ENCODE measurements at places on chromosomes 1 and 21.
A peak's percentile ranks its signal among the peaks of the same experiment; 100 is the strongest.

DNA sequence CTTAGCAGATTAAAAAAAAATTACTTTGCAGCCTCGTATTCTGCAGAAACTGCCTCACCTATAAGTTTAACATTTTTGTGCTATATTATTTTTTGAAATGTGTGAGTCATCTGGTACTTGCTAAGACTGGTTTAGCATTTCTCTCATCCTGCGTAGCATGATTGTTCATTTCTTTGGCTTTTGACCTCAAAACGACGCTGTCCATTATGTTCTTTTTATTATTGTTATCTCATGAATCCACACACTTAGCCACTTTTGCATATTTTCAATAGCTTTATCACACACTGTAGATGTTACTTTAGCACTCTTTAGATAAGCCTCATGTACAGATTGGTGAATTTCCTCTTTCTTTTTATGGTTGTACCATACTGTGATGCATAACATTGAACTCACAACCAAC, 1004.9 kb upstream of the NCAM2 start:
- no peak for DNase-seq

GRCh38 chr21:44805859-44806258, 4.2 kb upstream of the UBE2G2 start:
- DNase-seq, result no peak

- DNase-seq, result no peak
Measured at GRCh38 chr21:26973226-26973625, 6.3 kb upstream of the ADAMTS5 start.

DNA sequence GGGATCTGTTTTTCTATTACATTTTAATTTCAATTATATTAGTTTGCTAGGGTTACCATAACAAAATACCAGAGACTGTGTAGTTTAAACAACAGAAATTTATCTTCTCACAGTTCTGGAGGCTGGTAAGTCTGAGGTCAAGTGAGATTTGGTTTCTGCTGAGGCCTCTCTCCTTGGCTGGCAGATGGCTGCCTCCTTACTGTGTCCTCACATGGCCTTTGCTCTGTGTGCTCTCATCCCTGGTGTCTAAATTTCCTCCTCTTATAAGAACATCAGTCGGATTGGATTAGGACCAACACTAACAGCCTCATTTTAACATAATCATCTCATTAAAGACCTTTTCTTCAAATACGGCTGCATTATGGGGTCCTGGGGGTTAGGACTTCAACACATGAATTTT, 195.2 kb upstream of the CHODL start:
- no peak for DNase-seq

GRCh38 chr1:221089273-221089672, 210.0 kb downstream of the HLX start:
- no peak for DNase-seq

GRCh38 chr21:36959020-36959835, 7.2 kb downstream of the HLCS start:
- no peak for DNase-seq

DNA sequence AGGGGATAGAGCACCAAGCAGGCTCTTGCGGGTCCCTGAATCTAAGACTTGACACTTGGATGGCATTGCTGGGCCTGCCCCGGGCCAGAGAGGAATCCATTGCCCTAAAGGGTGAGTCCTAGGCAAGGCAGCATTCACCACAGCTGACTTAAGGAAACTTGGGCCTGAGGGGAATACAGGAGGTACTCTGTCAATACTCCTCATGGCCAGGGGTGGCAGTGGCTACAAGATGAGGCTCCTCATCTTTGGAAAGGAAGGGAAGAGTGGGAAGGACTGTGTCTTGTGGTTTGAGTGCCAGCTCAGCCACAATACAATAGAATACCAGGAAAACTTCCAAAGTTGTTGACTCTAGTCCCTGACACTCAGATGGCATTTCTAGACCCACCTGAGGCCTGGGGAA, 5.1 kb downstream of the KRTAP22-1 start:
- no peak for DNase-seq

DNA sequence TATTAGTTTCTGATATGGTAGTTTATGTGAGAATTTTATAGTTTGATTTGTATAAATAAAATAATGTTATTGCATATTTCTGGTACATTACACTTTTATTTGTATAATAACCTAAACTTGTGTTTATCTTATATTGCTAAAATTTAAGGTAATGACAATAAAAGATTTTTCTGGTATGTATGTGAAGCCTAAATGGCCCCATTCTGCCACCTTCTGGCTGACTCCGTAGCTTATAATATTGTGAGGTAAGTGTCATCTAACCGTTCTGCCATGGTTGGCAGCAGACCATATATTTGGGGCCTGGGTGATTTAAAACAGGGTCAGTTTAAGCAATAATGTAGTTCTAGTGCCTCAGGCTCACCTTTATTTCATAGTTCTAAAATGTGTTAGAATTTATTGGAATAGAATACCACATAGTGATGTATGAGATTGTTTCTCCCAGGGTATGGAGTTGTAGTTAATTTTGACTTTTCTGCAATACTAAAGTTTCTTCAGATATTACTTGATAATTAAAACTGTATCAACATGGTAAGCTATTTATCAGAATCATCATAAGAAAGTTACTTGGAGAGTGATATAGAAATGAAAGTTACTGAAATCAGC, 21.2 kb upstream of the PRKACB start:
- peak; percentile 16 for DNase-seq

DNA sequence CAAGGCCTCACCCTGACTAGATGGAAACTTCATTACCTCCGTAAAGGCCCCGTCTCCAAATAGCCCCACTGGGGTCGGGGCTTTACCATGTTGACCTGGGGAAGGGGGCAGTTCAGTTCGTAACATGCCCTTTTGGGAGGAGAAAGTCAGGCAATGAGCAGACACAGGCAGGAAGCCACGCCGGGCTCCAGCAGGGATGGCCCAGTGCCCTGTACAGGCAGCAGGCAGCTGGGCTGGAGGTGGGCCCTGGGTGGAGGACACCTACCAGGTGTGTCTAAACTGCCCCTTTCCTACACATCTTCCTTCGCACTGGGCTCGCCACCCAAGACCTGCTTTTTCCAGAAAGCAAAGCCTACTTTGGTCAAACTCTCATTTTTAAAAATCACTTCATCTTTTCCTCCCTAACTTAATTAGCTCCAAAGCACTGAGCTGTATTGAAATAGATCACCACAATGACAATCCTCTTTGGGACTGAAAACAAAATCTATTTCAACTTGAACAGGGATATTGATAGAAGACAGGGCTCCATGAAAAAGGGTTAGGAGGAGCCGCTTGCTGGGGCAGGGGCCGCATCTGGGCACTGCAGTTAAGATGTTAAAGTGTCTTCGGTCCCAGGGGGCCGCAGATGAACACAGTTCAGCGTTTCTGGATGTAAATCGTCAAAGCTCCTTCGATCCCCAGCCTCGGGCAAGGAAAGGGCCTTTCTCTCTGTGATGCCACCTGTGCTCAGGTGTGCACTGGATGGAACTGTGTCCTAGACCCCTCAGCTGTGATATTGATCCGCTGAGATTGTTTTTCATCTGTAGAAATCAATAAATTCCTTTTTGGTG, 104.6 kb downstream of the PDE9A start:
- no peak for DNase-seq

GRCh38 chr1:62993844-62994243, 209.9 kb downstream of the ATG4C start:
- no peak for DNase-seq

DNA sequence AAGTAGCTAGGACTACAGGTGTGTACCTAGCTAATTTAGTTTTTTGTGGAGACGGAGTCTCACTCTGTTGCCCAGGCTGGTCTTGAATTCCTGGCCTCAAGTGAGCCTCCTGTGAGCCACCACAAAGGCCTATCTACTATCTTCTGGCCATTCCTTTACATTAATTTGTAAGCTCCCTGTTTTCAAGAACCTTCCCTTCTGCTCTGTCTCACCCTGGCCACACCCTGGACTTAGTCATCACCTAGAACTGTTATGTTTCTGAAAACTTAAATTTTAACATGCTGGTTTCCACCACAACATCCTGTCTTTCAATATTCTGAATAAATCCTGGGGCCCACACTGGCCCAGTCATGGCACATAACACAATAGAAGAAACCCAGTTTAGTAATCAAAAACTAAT, 4.9 kb upstream of the B4GALT3 start:
- no peak for DNase-seq

- DNase-seq, result no peak
Measured at GRCh38 chr1:177289532-177289931, 118.8 kb downstream of the BRINP2 start.

DNA sequence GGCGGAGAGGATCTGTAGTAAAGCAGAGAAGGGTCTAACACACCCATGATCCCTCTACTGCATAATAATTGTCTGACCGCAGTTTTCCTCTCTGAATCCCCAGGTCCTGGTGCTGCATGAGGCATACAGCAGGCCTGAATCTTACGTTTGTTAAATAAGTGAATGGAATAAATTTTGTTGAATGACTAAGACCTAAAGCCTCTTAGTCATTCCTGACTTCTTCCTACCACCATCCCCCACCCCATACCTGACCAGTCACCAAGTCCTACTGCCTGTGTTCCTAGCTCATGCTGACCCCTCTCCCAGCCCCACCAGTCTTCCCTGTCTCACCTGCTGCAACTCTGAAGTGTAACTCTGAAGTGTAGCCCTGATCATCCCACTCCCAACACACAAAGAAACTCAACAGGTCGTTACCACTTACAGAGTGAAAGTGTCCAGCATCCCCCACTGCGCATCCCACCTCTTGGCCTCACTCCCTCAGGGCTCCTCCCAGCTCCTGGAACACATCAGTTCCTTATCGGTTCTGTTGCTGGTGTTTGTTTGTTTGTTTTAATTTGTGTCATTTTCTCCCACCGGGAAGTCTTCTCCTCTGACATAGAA, 9.7 kb downstream of the GJA5 start:
- no peak for DNase-seq

- no peak for DNase-seq
Measured at GRCh38 chr1:184791550-184791900, 36.9 kb upstream of the EDEM3 start.

GRCh38 chr1:42941640-42942330, 16.9 kb downstream of the SLC2A1 start:
- no peak for DNase-seq

- DNase-seq, result no peak
Measured at GRCh38 chr1:46747683-46748288, 28.9 kb upstream of the EFCAB14 start.

- DNase-seq, result no peak
Measured at GRCh38 chr1:212968368-212968863, 18.1 kb downstream of the VASH2 start.

DNA sequence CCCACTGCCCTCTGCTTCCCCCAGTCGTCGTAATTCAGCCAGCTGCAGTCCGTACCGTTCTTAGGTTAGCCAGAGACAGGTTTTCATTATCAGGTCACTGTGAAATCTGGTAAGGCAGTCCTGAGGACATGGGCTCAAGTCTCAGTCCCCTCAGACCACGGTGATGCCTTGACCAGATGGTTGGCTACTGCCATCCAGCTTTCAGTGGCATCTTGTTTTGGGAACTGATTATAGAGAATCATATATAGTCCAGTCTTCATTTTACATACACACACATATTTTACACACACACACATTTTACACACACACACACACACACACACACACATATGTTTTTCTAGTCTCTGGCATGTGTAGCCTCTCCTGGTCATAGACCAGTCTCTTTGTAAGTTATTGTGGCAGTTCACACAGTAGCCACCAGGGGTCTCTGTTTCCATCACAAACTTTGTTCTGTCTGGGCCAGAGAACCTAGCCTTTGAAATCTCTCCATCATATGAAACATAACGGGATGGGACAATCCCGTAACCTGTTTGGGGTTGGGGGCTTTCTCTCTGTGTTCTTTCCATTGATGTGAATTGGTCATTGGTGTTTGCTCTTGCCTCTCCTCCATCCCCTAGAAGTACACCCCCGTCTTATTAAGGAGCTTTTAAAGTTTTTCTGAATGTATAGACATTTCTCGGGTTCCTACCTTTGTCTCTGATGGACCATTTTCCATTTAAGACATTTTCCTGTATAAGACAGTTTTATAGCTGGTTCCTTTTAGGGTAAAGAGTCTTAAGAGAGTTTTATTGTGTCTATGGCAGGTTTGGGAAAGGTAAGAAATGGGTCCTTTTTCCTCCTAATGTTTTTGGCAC, 8.4 kb upstream of the IKBKE start:
- DNase-seq, result peak; percentile 59

GRCh38 chr21:41016472-41016871, 151.5 kb upstream of the BACE2 start:
- DNase-seq, result no peak

DNA sequence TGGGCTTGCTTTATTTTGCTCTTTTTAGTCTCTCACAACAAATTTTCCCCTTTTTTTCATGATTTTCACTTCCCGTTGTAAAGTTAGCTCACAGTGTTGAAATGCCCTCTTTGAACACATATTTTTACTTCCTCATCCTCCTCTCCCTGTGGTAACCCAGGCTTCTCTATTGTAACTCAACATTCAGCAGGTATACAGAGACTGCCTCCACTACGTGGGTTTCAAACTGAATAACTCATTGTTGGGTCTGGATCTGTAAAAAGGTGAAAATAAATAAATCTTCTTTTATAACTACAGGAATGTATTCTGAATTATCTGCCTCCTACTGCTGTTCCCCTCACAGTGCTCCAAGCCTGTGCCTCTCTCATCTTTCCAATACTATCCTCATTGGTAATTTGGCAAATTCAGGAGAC, 166.4 kb downstream of the RUNX1 start:
- no peak for DNase-seq

DNA sequence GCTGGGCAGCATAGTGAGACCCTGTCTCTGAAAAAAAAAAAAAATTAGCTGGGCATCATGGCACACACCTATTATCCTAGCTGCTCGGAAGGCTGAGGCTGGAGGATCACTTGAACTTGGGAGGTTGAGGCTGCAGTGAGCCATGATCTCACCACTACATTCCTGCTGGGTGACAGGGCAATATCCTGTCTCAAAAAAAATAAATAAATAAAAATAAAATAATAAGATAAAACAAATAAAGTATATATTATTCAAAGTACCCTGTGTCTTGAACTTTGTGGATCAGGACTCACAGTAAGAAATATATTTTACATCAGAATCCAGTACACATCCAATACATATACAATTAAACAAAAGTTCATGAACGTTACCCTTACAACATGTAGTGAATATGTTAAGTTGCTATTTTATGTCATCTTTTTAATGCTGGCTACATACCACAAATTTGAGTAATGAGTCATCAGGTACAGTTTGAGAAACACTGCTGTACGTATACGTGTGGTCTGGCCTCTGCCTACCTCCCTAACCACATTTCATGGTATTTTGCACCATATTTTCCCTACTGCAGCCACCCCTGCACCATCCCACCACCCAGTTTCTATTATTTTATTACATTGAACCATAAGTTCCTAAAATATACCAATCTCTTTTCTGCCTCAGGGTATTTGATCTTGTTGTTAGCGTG, 4.4 kb downstream of the NME7 start:
- DNase-seq, result no peak

DNA sequence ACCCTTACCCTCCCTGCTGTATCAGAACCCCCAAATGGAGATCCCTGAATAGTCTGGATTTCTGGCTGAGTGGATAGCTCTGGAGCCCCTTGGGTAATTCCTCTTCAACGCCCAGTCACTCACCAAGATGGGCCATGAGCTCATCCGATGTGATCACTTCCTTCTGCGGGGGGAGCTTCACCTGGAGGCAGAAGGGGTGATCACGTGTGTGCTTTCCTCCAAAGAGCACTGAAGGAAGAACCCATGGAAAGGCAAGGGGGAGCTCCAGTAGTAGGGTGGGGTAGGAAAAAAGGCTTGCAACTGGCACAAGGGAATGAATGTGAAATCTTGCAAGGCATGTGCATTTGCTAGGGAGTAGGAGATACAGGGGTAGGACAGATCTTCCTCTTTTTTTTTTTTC, 5.1 kb downstream of the MINDY1 start:
- DNase-seq, result no peak

Measured in stimulated activated CD4-positive, alpha-beta T cell treated with anti-CD3 and anti-CD28 coated beads, Interleukin-1b, Interleukin-23, amount 100 ng/mL, for 1 hour (primary cell).